Anterior cingulate cortex (tissue), 58 donors: ENCODE measurements at places on chromosomes 3 and 15.

- no peak for DNase-seq
Observed at GRCh38 chr15:91779960-91780359, 73.5 kb upstream of the SLCO3A1 start.

DNA sequence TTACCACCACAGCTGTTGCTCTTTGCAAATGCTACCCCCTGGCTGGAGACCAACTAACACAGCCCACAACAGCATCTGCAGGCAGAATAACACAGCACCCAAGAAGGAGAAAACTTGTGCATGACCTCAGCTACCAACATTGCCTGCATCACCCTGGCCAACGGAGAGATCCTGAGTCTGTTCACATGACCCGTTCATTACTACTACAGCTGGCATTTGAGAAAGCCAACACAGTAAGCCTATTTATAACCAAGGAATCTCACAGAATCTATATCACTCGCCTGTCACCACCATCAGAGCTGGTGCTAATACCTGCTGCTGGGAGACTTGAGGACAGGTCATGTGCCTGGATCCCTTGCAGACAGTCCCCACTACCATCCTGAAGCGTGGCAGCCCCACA is 215.2 kb downstream of the POLQ start:
- no peak for DNase-seq

DNA sequence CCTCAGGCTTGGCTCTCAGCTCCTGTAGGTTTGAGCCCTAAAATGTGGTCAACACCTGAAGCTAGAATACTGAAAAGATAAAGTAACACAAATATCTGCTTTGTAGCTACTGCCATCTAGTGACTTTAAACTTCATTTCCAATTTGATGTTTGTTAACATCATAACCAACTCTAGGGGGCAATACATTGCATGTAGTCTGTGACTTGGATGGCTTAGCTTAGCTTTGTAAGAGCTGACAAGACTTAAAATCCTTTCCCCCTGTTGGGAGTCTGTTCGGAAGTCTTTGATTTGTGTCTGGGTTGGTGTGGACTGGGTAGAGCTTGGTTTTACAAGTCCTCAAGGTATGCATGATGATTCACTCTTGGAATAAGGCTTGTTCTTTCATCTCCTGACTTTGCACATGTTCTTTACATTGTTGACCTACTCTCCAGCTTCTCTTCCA is 51.7 kb downstream of the SCN11A start:
- DNase-seq: no peak

DNA sequence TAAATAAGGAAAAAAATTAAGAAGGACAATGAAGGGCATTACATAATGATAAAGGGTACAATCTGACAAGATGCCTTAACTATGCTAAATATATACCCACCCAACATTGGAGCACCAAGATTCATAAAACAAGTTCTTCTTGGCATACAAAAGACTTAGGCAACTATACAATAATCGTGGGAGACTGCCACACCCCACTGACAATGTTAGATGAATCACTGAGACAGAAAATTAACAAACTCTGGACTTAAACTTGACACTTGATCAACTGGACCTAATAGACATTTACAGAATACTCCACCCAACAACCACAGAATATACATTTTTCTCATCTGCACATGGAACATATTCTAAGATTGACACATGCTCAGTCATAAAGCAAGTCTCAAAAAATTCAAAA is 53.2 kb upstream of the IGSF11 start:
- no peak for DNase-seq

DNA sequence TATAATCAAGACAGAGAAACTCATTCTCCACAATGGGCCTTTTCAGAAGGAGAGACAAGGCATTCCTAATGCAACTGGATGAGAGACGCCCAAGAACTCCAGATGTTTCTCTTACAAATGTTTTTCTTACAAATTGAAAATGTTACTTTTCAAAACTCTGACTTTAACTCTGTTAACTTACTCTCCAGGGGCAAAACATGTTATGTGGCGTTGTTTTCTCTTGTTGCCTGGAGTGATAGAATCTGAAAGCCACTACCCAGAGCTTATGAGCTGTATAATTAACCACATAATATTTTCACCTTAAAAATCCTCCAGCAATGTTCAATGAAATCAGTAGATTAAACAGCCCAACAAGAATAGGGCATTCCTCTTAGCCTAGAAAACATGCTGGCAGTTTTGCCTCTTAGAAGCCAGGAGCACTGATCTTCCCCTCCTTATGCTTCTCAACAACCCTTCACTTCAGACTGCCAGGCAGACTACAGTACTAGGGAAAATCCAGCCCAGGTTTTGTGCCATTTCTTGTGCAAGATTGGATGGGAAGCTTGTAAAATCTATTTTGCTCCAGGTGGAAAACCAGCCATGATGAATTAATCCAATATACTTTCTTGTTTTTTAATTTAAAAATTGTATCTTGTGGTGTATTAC is 186.7 kb upstream of the GADL1 start:
- no peak for DNase-seq

GRCh38 chr3:171774521-171774920 is 35.8 kb downstream of the PLD1 start:
- DNase-seq: no peak
